ENCODE measurements at places on chromosomes 4 and X.
A peak's percentile ranks its signal among the peaks of the same experiment; 100 is the strongest.

DNA sequence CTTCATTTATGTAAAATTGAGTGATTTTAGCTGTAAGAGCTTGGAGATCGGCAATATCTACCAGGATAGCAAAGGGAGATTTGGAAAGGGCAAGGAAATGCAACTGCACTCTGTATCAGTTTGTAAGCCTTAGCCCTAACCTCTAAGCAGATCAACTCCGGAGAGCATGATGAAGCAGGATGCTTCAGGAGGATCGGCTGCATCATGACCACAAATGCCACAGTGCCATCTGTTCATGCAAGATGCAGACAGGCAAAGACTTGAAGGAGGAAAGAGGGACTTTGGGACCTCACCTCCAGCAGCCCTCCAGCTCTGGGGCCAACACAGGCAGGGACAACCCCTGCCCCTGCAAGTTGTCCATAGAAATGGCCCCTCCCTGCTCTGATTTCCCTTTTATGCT lies 377.6 kb upstream of the GATB start:
- peak; percentile 30 for DNase-seq

DNA sequence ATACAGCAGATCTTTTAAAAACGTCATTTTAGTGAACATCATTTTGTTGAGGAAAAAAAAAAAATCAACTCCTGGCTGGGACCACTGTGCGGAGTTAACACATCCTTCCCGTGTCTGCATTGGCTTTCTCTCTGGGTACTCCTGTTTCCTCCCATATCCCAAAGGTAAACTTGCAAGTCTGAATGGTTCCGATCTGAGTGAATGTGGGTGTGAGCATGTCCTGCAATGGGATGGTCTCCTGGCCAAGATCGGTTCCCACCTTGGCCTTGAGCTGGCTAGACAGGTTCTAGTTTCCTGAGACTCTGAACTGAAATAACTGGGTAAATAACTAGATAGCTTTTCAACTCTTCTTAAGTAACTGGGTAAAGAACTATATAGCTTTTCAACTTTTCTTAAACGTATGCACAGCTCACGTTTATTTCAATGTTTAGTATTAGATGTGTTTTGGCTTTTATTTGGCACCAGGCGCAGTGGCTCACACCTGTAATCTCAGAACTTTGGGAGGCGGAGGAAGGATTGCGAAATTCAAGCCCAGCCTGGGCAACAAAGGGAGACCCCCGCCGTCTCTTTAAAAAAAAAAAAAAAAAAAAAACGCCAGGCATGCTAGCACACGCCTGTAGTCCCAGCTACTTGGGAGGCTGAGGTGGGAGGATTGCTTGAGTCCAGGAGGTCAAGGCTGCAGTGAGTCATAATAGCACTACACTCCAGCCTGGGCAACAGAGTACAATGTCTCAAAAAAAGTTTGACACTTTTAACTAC lies 14.0 kb downstream of the RBMX start:
- no peak for DNase-seq

- DNase-seq, result no peak
Measured at GRCh38 chr4:144739511-144740033, 93.6 kb downstream of the HHIP start.

DNA sequence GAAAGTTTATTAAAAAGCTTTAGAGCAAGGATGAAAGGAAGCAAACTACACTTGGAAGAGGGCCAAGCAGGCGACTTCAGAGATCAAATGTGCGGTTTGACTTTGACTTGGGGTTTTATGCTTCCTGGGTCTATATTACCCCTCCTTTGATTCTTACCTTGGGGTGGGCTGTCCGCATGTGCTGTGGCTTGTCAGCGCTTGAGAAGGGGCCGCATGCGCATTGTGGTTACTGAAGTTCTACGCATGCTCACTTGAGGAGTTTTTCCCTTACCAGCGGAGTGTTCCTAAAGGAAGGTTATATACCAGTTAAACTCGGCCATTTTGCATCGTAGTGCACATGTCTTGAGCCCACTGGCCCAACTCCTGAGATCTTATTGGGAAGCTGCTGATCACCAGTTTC lies 9.9 kb downstream of the ZNF157 start:
- no peak for DNase-seq

GRCh38 chr4:152684007-152684406 lies 4.2 kb upstream of the TMEM154 start:
- no peak for DNase-seq

DNA sequence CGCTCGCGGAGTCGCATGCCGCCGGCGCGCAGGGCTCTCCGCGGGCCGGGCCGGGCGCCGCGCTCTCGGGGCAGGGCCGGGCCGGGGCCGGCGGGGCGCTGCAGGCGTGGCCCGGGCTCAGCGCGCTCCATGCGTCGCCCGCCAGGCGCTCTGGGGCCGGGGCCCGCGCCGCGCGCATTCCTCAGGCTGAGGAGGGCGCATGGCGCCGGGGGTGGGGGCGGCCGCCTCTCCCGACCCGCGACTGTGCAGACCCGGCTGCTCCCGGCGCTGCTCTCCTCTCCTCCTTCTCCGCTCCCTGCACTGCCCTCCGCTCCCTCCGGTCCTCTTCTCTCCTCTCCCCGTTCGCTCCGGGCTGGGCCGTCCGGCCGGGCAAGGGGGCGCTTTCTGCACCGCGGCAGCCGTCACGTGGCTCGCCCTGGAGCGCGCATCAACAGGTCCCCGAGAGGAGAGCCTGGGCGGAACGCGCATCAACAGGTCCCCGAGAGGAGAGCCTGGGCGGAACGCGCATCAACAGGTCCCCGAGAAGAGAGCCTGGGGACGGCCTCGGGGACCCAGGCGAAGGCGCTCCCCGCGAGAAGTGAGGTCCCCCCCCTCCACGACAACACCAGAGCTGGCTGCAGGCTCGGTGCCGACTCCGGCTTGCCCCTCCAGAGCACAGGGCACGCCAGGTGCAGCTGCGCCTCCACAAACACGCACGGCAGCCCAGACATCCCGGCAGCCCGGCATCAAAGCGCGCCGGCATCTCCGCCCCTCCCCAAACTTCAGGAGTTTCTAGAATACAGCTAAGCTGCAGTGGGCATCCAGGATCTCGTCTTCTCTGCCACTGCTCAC lies 12.9 kb downstream of the PPP2R3B start:
- DNase-seq, result no peak

GRCh38 chr4:63169836-63170235 lies 1239.4 kb downstream of the TECRL start:
- no peak for DNase-seq

DNA sequence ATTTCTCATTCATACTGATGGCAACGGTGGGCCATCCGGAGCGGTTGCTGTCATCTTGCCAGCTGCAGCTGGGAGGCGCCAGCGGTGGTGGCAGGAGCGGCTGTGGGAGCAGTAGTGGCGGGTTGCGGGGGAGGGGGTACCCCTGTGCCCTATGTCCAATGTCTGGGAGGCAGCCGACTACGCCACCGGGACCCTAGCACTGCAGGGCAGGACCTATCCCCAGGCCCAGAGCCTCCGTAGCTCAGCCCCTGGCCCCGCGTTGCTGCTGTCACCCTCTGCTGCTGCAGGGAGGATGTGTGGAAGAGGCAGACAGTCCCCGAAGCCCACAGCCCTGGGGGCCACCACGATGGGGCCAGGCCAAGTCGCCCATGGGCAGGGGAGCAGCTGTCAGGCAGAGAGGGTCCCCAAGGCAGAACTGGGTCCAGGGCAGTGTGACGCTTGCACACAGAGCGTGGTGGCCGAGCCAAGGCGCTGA lies 10.0 kb upstream of the SPP1 start:
- no peak for DNase-seq

DNA sequence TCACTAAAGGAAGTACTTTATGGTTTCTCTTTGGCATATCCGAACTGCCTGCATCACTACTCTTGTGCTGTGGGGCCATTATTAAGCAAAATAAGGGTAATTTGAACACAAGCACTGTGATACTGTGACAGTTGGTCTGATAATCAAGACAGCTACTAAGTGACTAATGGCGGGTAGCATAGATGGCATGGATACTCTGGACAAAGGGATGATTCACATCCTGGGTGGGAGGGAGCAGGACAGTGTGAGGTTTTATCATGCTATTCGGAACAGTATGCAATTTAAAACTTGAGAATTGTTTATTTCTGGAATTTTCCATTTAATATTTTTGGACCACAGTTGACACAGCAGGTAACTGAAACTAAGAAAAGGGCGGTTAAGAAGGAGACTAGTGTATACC lies 52.6 kb upstream of the CITED1 start:
- DNase-seq, result no peak

DNA sequence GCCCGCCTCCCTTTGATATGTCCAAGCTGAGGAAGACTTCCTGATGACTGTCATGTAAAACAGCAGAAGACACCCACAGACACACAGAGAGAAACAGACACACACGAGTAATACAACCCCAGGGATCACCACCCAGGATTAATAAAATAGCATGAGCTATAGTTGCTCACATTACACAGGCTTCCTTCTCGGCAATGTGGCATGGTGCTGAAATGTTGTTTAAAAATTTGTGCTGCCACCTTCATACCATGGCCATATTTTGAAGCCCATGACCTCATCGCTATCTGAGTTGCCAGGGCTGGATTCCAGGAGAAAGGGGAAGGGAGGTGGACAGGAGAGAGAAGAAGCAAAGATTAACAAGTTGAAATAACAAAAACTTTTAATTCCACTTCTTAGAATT lies 111.7 kb downstream of the SYNPO2 start:
- no peak for DNase-seq

- DNase-seq, result peak; percentile 35
Measured at GRCh38 chrX:40172401-40173142, 74.8 kb upstream of the BCOR start.

- no peak for DNase-seq
Measured at GRCh38 chr4:10091531-10092181, 24.9 kb downstream of the WDR1 start.

DNA sequence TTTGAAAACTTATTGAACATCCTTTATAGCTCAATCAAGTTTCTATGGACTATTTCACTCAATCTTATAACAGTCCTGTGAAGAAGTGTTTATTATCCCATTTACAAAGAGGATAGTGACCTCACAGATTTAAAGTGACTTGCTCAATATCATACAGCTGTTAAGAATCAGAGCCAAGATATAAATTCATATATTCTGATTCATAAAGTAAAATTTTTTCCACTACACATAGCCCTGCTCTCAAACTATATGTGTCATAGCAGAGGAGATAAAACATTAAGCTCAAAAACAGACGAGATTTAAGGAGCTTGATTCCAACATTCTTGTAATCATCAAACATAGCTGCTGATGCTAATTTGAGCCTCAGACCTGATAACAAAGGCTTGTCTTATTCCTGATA lies 226.8 kb downstream of the CAMK2D start:
- no peak for DNase-seq

- DNase-seq, result peak; percentile 73
Measured at GRCh38 chrX:13764765-13765164, 30.2 kb downstream of the OFD1 start.

GRCh38 chr4:55183926-55184599 lies 58.7 kb upstream of the KDR start:
- DNase-seq, result no peak

DNA sequence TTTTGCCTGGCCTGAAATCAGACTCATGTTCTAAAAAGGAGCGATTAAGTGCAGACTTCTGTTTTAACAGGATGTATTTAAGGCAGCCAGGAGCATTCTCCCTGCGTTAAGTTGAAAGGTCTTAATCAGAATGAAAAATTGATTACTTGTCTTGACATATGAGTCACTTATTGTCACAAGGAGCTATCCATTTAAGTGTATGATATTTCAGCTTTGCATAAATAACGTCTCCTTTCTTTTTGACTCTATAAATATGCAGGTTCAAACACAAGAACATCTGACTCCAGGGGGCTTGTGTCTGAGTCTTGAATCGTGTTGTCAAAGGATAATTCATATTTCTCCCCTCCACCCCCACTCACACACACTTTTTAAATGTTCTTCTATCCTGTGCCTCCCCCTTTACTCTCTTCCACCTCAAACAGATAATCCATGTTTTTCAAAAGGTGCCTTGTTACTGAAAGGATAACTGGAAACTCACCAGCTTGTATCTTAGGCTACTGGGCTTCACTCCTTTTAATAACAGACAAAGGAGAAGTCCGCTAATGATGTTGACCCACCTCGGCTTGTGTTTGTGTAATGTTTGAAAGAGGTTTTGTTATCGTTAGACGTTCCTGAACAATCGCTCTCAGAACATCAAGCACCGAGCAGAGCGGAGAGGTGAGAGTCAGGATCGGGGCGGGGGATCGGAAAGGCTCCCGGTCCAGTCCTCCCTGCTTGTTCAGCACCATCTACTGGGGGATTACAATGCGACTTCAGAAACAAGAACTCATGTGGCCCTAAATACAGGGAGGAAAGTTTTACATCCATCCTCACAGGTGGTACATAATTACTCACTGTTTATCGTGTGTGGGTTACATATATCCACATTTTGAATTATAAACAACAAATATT lies 107.5 kb upstream of the RPL34 start:
- DNase-seq, result no peak

GRCh38 chr4:21656832-21657231 lies 291.7 kb downstream of the KCNIP4 start:
- DNase-seq, result no peak

DNA sequence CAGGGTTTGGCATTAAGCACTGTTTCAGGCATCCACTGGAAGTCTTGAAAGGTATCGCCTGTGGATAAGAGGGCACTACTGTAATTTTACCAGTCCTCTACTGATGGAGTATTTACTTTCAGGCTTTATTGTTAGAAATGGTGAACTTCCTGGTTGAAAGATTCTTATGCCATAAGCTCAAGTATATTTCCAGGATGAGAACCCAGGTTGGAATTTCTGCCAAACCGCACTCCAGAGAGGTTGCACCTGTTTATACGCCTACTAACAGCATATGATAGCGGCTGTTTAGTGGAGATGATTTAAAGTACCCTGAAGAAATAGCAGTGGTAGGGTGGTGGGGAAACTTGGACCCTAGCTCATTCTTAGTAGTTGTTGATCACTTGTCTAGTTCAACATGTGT lies 9.9 kb downstream of the FNIP2 start:
- no peak for DNase-seq

DNA sequence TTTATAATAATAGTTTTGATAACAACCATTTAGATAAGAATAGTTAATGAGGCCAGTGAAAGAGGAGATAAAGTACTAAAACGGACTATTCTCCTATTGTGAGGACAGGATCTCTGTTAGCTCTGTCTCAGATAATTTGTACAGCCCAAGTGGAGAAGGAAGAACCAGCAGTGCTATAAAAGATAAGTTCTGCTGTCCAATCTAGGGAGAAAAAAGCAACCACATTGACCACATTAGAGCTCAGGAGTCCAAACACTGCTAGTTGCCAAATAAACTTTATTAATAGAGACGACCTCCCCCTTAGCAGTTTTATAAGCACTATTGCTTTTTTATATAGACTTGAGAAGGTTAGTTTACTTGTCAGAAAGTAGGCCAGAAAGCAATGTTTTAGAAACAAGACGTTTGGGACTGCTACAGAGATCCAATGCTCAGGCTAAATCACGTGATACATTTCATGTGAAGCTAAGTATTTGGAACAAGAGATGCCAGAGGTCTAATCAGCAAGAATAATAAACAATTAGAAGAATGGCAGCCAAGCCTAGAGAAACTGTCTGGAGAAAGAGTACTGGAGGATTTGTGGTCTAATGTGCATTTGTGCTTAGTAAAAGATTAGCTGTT lies 15.9 kb downstream of the IL15 start:
- DNase-seq, result no peak

DNA sequence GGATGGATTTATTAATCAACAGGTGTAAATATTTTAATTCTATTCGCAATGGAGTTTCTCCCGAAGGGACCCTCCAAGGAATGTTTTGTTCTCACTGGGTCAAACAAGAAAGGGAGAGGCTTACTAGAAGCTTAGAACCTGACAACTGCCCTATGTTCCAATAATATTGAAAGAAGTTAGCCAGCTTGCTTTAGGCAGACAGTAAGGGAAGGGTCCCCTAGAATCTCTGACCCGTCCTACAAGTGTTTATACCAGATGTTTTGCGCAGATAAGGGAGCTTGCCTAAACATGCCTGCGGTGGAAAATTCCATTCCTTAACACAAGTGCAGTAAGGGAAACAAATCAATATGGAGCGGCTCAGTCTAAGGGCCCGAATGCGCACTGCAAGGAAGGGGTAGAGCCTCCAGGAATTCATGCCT lies 17.7 kb downstream of the IL21 start:
- no peak for DNase-seq
